Hypothalamus (tissue), 51 donors: ENCODE measurements at places on chromosomes 16 and 17.

DNA sequence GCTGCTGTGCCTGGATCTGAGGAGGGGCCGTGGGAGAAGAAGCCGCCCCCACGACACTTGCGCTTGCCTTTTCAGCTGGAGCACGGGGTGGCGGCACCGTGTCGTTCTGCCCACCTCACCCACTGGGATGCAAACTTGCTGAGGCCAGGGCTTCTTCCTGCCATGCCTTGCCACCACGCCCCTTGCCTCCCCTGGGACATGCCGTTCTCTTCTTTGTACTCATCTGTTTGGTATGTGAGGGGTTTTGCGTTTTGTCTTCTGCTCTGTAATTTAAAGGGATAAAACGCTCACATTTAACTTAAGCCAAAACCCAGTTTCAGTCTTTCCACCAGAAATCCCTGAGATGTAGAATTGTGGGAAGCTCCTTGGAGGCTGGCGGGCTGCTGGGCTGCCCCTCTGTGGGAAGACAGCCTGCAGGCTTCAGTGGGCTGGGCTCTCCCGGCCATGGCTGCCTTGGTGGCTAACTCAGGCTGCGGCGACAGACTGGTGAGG, 180.2 kb downstream of the RPTOR start:
- no peak for DNase-seq

DNA sequence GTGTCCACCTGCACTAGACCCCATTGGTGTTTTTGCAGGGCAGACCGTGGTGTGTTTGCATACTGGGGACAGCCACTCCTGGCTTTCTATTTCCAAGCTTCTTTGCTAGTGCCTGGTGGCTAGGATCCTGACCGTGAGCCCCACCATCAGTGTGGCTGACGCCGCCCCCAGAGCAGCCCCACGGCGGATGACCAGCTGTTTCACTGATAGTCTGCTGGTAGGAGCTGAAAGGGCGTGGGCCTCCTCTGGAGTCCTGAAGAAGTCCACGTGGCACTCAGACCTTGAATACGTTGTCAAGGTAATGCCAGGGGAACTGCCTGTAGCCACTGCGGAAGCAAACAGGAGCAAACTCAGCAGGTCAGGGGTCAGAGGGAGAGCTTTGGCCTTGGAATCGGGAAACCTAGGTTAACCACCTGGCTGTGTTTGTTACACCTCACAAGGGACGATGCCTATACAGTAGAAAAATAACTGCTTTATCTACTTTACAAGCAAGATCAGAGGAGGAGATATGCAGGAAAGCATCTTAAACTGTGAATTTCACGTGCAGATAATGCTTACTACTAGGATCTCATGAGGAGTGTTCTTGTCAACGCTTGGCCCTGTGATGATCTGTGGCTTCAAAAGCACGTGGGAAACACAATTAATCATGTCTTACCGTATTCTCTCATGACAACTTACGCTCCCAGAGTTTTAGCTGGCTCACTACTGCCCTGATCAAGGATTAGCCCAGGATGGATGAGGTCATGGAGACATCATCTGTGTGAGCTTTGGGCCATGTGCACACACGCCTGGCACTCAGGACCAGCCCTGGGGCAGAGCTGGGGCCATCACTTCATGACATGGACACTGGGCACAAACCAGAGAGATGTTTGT, 30.3 kb downstream of the ALDH3A2 start:
- DNase-seq: no peak

DNA sequence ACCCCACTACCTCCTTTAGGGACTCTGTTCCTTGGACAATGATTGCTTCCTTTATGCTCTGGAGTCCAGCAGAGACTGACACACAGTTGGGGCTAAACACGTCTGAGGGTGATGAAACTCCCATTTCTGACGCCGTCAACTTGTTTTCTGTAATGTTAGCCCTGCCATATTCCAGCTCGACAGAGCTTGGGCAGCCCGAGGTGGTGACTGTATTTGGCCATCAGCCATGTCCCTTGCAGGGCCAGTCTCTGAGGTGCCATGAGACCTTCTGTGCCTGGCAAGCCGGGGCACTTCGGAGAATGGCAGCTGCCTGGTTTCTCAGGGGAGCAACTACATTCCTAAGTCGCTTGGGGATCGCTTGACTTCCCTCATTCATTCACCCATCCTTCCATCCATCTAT, 278.9 kb upstream of the TNRC6C start:
- DNase-seq: no peak

DNA sequence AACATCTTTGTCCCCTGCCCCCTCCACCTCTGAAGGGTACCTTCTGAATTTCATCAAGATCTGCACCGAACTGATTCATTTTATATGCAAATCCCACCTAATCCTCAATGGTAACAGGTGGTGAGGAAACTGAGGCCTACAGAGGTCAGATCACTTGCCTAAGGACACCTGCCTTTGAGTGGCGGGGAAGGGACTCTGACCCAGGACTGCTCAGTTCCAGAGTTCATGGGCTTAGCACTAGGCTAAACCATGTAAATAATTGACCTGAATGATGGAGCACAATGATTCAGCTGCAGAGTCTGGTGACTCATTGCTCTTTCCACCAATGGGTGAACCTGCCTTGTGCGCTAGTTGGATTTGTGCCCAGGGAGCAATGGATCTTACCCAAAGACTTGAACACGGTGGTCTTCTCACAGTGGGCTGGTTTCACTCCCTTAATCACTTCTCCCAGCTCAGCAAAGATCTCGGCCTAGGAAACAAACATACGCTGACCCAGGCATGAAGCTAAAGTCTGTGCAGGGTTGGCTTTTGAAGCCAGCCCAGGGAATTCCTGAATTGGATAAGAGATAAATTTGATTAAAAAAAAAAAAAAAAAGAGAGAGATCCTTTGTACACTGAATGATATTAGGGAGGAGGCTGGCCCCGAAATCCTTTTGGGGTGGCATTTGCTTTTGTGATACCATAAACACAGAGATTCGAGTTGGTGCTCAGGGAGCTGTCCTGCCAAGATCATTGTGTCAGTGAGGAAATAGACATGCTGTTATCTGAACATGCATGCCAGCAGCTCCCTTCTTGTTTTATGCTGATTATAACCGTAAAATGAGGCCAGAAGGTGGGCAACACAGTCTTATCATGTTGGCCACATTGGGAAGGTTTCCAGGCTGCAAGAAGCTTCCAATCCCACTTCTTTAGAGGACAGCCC, 17.0 kb downstream of the CRYM start:
- no peak for DNase-seq

- DNase-seq: no peak
Measured at GRCh38 chr16:23081675-23082119, 67.6 kb downstream of the USP31 start.

DNA sequence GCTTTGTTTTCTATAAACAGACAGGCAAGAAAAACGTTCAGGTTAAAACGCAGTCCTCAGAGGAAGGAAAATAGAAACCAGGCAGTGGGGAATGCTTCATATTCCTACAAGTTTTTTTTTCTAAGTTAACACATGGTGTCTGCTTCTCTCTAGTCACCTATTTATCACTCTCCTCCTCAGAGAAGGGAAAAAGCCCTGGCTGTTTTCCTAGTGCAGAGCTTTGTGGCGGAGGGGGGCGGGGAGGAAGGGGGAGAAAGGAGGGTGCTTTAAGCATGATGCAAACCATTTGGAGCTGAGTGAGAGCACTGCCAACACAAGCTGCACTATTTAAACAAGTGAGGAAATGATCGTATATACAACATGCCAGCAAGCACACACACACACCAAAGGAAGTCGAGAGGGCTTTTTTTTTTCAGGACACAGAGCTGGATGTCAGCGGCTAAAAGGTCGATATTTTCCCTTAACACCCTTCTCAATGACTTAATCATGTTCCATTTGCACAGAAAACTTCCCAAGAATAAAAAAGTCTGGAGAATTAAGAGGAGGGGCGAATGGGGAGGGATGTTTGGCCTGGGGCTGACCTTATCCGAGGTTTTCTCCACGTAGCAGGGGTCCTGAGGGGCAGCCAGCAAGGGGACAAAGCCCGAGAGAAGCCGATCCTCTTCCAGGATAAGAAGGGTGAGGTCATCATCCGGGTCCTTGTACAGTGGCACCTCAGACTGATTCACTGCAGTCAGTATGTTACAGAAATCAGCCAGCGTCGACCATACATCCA, 117.4 kb downstream of the HIC1 start:
- peak; percentile 16 for DNase-seq

DNA sequence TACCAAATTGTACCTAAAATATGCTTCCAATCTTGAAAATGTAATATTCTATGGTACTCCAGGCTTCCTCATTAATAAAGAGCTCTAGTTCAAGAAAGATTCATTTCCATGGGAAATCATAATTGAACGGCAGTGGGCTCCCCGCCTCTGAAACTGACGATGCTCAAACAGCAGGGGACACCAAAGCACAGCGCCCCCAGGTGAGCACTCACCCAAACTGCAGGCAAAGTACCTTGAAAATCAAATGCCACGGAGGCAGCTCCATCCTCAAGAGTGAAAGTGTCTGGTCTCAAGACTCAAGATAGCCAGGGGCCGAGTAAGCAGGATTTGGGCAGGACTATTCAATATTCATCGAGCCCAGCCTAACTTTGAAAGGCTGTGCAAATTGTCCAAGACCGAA, 217.4 kb upstream of the TNRC6C start:
- DNase-seq: no peak

GRCh38 chr16:4884972-4885874, 37.9 kb downstream of the UBN1 start:
- DNase-seq: no peak

GRCh38 chr16:69839798-69840409, 77.8 kb downstream of the WWP2 start:
- peak; percentile 43 for DNase-seq

DNA sequence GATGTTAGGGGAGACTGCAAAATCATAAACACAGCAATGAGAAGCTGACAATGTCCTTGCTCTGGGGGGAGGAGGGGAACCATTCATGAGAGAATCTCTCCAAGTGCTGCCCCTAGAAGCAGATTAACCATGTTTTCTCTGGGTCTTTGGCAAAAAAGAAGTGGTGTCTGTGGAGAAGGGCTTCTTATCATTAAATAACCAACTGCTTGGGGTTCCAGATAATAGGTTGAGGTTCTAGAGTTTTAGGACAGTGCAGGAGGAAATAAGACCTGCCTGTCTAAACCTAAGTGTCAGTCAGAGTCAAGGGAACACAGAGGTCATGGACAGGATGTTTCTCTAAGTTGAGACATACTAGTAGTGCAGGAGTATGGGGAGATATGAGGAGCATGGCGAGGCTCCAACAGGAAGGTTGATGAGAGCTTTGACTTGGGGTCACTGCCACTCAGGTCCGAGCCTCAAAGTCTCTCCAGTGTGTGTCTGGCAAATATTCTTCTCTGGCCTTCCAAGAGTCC, 5.1 kb upstream of the ANKS4B start:
- no peak for DNase-seq

DNA sequence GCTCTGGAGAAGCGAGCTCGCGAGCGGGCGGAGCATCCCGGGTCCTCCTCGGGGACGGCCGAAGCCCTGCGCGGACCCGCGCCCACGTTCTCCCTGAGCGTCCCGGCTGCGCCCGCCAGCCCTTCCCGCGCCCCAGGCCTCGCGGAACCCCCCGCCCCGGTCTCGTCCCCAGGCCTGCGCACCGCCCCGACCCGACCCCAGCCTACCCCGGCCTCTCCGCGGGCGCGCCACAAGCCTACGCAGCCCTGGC, 159 bp downstream of the USP36 start:
- no peak for DNase-seq

DNA sequence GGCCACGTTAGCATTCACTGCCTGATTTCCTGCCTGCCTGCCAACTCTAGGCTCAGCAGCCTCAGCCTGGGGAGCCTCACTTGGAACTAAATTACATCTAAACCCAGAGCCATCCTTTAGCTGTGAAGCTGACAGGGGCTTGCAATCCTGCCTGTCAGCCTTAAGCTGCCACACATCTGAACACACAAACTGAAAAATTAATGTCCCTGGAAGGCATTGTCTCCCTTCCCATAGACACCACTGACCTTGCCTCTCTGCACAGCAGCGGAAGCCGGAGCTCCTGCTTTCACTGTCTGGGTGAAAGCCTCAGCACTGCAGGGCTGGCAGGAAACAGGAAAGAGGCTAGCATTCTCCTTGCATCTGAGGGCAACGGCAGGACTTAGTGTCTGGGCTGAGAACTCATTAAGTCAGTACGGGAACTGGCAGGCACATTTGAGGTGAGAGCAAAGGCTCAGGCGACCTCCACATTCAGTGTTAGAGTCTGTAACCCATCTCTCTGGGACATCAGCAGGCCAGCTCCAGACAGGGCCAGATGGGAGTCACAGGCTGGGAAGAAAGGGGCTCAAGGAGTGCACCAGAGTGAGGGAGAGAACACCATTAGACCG, 452.4 kb upstream of the C16orf82 start:
- DNase-seq: no peak

DNA sequence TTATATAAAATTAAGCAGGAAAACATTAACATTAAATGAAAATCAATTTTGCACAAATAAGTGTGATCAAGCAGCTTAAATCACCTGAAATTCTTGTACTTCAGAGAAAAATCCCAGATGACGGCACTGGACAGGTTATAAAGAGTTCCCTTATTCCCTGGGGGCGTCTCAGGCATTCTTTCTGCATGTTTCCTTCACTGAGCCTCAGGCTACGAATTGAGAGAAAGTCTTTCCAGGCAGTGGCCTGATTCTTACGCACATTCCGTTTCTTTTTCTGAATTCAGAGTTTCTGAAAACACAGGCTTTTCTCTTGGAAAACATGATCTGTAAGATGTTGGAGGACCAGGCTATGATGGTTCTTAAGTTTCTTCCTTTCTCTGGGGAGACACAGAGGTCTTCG, 22.1 kb upstream of the PITPNM3 start:
- no peak for DNase-seq

DNA sequence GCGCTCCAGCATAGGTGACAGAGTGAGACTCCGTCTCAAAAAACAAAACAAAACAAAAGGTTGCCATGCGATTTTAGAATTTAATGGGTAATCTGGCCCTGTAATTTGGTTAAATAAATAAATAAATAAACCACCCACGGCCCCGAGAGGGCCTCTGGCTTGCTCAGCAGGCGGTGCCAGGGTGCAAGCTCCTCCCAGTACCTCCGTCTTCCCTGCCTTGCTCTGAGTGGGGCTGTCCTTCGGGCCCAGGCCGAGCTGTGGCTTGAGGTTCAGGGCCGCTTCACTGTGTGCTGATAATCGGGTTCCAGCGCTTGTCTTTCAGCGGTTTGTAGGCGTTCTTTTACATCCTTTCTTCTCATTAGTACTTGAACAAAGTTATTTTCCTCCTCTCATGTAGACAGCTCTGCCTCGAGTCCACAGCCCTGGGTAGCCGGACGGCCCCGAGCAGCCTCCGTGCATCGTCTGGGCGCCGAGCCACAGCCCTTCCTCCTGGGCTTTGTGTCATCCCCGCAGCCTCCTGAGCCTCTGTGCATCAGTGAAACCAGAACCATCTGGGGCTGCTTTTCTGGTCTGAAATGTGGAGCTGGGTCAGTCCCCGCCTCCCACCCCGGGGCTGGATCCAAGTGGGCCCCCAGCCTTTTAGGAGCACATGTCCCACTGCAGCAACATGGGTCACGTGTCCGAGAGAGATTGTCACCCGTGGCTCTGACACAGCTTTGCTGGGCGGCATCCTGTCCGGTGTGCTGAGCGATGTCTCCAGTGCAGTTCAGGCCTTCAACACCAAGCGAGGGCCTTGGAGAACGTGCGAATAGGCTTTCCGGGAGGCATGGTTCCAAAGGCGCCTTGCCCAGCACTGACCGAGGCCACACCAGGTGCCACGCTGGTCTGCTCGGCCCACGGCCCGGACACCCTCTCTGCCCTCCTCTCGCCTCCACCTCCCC, 157.4 kb upstream of the CHMP6 start:
- DNase-seq: peak; percentile 38
